Fibroblast of pulmonary artery (primary cell): ENCODE measurements at places on chromosomes 11 and 22.

GRCh38 chr11:91932151-91932821 is 292.3 kb upstream of the FAT3 start:
- DNase-seq = no peak

DNA sequence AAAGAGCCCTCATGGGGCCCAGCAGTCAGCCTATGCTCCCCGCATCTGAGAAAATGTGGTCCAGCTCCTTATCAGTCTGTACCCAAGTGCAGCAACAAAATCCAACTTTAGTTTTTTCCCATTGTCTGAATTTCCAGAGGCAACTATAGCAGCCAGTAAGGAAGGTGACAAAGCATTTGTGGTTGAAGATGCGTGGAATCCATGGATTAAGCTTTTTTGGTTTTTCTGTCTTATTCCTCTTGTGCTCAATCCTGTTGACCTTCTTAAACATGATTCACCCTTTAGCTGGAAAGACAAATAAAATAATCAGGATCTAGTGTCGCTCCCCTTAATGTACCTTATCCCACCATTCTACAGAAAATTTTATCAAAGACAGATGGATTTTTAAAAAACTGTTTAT is 14.3 kb downstream of the GDPD4 start:
- DNase-seq = no peak

DNA sequence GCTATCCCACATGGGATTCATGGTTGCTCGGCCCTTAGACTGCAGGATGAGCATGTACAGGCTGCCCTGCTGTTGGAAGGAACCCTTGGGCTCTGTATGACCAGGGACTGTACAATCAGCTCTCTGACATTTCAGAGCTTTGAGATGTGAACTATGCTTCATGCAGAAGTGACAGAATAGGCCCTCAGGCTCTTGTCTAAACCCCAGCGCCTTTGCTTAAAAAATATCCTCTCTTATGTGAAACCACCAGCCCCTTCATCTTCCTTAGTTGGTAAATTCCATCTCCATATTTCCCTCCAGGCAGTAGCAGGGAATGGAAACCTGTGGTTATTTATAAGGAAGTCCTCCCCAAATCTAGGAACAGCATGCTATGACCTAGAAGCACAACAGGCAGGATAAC is 78.9 kb upstream of the PLET1 start:
- DNase-seq = no peak

DNA sequence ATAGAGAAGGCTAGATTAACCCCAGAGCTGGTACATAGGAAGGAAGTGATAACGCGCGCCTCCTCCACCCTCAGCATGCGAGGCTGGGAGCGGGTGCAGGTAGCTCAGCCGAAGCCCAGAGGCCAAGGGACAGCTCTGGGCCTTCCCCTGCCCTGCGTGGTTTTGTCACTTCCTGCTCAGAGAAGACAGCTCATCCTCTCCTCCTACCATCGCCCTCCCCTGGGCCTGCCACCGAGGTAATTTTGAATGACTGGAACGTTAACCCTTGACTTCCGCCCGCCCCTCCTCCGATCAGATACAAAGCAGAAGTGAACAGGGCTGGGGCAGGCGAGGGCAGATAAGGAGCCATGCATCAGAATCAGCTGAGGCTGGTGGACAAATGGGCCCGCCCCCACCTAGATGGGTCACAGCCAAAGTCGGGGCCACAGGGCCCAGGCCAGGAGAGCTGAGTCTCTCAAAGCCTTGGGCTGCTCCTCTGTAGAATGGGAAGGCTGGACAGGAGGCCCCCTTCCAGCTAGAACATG is 1.6 kb downstream of the RAC2 start:
- no peak for DNase-seq

GRCh38 chr22:43723816-43724215 is 88.3 kb downstream of the EFCAB6 start:
- peak; percentile 29 for DNase-seq

DNA sequence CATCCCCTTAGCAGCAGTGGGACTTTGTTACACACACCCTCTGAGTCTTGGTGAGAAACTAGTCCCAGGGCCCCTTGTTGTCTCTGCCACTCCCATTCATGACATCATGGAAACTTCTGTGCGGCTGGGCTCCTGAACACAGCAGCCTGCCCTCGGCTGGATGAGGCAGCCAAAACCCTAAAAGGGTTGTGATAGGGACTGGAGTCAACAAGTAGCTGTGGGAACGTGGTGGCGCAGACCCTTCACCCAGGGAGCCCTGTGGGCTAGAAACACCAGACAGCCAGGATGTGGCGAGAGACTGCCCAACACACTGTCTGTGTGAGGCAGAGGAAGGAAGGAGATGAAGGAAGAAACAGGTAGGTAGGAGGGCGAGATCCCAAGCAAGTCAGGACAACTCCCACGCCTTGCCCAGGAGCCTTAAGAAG is 3.9 kb downstream of the CD3D start:
- peak; percentile 21 for DNase-seq

GRCh38 chr11:95147364-95147905 is 57.8 kb downstream of the ENDOD1 start:
- DNase-seq = peak; percentile 96

- peak; percentile 52 for DNase-seq
These were observed 28.5 kb downstream of the RSPH14 start for GRCh38 chr22:23113067-23113846.

DNA sequence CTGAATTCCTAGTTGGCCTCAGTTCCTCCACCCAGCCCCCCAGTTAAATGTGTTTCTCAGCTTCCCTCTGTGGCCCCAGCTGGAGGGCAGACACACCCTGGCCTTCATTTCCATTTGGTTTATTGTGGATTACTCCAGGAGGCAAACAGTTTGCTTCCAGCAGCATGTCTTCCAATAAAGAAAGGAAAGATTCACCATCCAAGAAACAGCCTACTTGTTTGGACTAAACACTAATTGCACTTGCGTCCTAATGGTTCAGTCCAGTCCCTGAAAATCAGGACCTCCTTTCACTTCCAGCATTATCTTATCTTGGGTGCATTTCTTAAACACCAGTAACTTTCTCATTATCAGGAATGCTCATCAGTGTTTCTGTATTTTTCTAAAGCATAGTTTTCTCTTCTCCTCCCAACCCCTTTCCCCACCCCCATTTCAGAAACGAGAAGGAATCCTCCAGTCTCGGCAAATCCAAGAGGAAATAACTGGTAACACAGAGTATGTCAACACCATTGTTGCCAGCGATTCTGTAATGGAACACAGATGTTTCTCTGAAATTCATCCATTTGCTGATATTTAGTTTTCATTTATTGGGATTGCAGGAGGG is 130.9 kb downstream of the PARVA start:
- DNase-seq = peak; percentile 85

DNA sequence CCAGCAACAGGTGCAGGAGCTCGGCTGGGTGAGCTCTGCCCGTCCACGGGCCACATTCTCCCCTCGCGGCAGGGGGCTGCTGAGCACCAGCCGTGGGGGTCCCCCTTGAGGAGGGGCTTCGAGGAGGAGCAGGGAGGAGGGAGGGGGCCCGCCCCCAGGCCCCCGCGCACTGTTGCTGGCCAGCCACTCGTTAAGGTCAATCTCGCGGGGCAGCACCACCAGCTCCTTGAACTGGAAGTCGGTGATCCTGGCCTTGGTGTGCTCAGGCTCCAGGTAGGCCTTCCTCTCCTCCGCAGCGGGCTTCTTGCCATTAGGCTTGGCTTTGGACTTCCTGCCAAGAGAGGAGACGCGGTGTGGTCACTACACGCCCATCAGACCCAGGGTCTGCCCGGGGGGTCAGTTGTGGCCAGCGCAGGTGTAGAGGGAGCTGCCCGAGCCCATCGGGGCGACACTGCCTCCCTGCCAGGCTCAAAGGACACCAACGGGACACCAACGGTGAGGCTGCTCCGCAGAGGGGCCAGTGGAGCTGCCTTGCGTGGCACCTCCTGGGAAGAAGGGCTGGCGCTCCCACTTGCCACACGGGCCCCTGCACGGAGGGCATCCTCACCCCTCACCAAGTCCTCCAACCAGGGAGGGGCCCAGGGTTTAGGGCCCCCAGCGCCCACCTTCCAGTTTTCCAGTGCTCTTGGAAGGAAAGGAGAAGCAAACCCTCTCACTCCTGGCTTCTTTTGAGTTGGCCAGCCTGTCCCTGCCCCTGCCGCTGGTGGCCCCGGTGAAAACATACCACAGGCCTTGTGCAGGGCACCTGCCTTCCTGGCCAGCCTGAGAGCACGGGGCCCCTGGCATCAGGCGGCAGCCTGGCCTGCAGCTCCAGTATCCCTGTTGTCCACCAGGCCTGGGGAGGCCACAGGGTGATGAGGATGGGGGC is 5.8 kb downstream of the MOB2 start:
- no peak for DNase-seq

GRCh38 chr11:77617892-77618291 is 19.7 kb downstream of the CLNS1A start:
- DNase-seq = no peak

DNA sequence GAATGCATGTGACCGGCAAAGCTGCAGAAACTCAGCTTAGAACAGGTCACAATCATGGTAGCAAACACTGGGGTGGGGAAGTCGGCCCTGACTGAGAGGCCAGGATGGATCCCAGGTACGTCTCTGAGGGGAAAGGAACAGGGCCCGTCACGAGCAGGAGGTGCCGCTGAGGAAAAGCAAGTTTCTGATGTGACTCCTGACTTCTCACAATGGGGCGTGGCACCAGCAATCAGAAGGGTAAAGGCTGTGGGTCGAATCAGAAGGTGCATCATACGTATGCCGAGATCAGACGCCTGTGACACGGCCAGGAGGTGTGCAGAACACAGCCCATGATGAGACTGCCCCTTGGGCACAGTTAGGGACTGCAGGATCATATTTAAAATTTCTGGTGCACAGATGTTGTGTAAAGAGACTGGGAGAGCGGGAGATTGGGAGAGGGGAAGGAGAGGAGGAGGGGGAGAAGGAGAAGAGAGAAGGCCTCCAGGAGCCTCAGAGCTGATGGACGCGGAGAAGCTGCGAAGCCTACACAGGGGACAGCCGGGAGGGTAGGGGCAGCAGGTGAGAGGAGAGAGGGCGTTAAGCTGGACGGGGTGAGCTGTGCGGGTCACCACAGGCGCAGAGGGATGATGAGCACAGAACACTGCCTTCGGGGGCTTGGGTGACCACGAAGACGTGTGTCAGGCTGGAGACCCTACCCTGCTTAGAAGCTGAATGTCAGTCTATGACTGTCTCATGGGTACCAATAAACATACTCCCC is 30.7 kb downstream of the KRTAP5-5 start:
- DNase-seq = no peak

DNA sequence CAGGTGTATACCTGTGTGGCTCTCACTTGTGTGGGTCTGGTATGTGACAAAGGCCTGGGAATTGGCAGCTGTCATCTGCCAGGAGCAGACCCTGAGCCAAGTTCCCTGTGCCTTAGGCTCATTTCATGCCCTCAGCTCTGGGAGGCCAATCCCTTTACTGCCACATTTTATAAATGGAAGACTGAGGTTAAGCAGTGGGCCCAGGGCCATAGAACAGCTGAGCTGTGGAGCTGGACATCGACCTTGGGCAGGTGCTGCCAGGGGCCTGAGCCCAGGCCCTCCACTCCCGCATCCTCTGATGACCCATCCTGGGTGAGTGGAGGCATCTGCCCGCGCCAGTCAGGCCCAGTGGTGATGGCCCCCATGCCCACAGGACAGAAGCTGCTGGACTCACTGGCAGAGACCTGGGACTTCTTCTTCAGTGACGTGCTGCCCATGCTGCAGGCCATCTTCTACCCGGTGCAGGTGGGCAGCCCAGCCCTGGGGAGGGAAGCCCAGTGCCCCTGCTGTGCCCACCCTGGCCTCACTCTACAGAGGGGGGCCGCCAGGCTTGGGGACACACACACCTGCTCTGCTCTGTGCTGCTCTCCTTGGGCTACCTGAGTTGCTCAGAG is 20.9 kb upstream of the ARHGAP8 start:
- no peak for DNase-seq

DNA sequence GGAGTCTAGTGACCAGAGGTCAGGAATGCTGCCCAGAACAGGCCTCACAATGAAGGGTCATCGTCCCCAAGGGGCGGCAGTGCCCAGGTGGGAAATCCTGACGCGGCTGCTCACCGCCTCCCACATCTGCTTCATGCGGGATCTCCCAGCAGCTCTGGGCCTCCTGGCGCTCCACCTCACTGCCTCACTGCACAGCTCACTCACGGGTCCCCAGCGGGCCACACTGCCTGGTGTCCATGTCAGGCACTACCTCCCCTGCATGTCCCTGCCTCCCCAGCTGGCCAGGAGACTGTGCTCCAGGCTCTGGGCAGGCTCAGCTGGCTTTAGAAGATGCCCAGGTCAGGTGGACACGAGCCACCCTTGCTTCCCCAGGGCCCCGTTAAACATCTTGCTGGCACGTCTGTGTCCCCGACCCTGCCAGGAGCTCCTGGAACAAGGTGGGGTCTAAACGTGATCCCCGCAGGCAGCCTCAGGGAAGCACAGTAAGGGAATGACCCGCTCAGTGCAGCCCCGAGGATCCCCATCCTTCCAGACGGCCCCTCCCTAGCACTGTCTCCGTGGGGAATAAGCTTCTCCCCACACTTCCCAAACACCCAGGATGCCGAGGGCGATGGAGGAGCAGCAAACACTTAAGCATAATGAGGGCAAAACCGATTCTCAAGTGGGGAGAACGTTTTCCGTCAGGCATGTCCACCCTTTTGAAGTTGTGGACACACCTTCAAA is 93.2 kb downstream of the TRMU start:
- no peak for DNase-seq

DNA sequence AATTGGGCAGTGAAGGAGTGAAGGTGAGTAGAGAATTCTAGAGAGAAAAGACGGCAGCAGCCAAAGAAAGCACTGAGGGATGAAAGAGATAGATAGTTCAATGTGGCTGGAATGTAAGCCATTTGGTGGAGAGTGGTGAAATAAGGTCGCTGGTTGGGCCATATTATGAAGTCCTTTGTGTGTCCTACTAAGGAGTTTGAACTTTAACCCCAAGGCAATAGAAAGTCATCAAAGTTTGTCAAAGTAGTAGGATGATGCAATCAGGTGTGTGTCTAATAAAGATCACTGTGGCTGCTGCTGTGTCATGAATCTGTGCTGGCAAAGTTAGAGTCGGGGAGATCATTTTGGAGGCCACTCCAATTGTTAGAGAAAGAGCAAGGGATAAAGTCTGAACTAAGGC is 18.7 kb downstream of the RNF121 start:
- no peak for DNase-seq

DNA sequence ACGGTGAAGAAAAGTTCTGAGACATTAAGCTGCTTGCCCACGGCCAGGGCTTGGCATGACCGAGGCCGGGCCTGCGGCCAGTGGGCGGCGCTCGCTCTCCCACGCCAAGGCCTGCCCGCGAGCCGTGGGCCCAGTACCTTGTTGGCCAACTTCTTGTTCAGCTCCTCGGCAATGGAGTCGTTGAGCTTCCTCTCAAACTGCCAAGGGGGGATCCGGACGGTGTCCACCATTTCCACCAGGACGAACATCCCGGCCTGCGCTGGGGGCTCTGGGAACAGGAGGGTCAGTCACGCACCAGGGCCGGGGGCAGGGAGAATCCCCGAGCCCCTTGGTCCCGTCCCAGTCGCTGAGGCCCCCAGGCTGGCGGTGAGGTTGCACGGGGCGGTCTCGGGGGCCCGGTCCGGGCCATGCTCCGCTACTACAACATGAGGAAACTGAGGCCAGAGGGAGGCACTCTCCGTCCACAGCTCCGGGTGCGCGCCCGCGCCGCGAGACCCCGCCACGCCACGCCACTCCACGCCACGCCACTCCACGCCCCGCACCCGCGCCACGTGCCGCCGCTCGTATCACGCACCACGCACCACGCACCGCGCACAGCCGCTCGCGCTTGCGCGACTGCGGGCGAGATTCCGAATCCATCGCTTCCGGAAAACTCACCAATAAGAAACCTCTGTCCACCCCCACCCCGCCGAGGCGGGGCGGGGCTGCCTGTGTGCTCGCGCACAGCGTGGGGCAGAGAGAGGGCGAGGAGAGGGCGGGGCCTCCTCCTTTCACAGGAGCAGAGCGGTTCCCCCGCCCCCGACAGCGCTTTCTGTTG is at the start of gene POLR3H:
Gene POLR3H, minus strand, starts transcription at position 617 of the 817 bp plus-strand sequence. Its CDS starts 369 bp downstream, at position 248.
- peak; percentile 97 for DNase-seq

- no peak for DNase-seq
These were observed 13.8 kb downstream of the CABP7 start for GRCh38 chr22:29733362-29734201.
